ENCODE measurements at places on chromosomes 5 and 9.

GRCh38 chr5:31417512-31417911, 114.4 kb downstream of the DROSHA start:
- DNase-seq, result no peak

DNA sequence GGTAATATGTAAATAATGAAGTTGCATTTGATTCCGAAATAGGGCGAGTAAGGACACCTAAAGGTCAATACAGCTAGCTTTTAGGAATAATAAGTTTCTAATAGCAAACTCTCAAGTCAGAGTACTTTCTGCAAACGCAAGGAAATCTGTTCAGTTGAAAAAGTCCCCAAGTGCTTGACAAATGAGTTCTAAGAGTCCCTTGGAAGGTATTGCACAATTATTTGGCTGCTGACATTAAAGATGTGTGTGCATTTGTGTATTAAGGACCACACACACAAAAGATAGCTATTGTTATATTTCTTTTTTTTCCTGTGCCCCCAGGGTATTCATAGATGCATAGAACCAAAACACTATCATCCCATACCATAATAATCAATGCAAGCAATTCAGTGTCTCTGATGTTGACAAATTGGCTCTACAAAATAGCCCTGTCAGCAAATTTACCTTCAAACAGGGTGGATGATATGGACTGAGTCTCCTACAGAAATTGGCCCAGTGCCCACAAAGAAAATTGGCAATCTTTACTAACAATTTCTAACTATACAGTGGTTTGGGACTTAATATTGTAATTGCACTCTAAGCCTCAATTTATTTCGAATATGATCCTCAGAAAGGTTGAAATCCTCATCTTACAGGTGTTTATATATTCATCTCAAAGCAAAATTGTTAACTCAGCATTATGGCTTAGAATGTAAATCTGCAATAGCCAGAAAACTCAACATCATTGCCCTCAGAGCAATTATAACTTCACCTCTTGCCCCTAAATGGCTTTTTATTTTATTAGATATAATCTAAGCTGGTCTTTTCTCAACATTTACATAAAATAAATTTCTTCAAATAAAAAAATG, 827.2 kb downstream of the MAT2B start:
- DNase-seq, result no peak

DNA sequence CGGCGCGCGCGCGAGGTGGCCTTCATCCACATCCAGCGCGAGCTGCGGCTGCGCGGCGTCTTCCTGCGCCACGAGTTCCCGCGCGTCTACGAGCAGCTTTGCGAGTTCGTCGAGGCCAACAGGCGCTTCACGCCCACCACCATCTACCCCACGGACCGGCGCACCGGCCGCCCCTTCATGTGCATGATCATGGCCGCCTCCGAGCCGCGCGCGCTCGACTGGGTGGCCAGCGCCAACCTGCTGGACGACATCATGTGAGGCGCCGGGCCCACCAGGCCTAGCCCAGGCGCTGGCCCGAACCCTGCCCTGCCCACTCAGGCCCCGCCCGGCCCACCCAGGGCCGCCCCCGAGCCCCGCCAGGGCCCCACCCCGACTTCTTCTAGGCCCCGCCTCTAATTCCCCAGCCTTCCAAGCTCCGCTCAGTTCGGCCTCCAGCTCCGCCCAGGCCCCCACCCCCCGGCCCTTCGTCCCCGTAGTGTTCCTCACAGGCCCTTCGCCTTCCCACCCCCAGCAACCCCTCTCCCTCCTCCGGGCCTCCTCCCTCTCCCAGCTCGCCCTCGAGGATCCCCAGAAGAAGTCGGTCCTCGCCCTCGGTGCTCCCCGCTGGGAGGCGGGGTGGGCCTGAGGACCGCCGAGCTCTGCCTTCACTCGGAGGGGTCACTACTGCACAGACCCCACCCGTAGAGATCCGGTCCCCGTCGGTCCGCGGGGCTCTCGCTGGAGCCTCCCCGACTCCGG, 2.0 kb upstream of the PHPT1 start:
- peak; percentile 87 for DNase-seq

- peak; percentile 61 for DNase-seq
Measured at GRCh38 chr9:26326563-26326962, 566.0 kb downstream of the CAAP1 start.

DNA sequence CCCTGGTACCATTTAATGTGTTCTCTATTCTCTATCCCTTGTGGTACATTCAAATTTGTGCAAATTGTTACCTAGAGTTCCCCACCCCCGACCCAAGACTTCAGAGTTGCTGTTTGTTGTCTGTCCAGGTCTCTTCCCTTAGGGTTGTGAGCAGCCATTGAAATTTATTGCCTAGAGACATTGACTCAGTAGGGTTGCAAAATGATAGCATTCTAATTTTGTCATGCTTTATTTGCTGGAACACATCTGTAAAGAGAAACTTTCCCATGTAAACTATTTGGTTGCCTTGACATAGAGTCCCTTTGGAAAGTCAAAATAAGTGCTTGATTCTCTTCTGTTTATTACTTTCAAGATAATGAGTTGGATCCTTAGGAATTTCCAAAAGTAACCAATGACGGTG, 91.7 kb upstream of the KLF9 start:
- DNase-seq, result no peak

DNA sequence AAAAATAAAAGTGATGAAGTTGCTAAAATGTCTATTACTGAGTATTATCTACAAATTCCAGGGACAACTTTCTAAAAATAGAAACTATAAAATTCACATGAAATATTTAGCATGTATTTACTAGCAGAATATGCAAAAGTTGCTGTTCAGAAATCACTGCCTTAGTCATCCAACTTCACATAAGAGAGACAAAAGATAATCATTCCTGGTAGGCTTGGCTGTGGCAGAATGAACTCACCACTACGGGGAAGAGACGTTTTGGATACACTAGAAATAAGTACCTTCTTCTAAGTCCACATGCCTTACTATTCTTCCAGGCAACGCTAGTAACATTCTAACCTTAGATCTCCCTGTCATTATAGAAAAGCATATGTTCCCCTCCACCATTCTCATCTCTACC, 272.2 kb downstream of the BNC2 start:
- no peak for DNase-seq

- DNase-seq, result no peak
Measured at GRCh38 chr5:135662061-135662481, 83.3 kb upstream of the CXCL14 start.

DNA sequence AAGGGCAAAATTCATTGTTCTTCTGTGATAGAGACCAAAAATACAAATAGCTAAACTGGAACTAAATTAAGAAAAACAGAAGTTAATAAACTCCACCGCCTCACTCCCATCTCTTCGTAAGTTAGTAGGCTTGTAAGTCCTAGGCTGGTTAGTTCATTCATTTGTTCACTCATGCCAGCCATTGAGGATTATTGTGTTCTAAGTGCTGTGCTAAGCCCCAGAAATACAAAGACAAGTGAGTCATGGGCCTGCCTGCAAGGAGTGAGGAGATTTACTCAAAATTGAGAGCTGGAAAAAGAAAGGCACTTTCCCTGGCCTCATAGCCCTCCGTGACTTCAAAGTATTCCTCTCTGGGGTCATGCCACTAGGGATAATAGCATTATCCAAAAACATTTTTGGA, 8.5 kb downstream of the DOCK8 start:
- no peak for DNase-seq

- DNase-seq, result no peak
Measured at GRCh38 chr5:5178136-5178535, 38.0 kb downstream of the ADAMTS16 start.

DNA sequence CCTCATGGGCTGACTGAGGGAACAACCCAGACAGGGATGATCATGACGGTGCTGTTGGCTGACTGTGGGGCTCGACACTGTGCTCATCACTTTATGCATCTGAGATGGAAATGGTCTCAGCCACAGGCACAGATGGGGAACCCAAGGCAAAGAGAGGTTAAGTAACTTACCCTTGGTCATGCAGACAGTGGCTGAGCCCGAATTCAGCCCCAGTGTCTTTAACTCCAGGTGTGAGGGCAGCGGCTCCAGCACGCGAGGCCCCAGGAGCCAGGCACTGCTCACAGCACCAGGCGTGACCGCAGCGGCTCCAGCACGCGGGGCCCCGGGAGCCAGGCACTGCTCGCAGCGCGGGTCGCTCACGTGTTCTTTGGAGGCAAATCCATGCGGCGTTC, 45.3 kb upstream of the FCN1 start:
- peak; percentile 11 for DNase-seq

DNA sequence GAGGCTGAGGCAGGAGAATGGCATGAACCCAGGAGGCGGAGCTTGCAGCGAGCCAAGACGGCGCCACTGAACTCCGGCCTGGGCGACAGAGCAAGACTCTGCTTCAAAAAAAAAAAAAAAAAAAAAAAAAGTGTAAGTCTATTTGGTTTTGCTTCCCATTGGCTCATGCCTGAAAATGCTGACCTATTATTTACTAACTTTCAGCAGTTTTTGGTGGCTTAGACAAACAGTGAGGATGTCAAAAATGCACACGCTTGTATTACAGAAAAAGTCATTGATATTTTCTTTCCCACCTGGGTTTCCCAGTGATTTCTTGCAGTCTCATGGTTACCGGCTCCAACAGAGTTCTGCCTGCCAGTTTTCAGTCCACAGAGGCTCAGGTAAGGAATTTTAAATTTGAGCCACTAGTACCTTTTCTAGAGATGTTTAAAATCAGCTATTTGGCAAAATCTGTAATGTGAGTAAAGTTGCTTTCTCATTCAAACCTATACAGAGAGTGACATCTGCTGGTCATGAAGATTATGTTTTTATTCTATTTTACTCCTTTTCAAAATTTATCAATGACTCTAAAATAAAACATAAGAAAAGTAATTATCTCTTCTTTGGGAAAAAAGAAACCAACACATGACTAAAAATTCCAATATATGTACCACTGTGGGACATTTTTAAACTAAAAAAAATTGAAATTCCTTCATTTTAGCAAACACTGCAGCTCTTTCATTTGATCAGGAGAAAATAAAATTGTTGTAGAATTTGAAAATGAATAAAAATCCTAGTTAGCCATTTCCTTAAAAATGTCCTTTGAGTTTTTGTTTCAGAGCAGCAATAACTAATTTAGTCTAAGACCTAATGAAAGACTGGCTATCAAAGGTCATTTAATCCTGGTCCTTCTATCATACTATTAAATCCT, 8.8 kb downstream of the FAM200C start:
- no peak for DNase-seq

- DNase-seq, result no peak
Measured at GRCh38 chr9:99628285-99628684, 193.4 kb upstream of the NR4A3 start.

GRCh38 chr5:93622240-93622885, 39.3 kb downstream of the NR2F1 start:
- no peak for DNase-seq

DNA sequence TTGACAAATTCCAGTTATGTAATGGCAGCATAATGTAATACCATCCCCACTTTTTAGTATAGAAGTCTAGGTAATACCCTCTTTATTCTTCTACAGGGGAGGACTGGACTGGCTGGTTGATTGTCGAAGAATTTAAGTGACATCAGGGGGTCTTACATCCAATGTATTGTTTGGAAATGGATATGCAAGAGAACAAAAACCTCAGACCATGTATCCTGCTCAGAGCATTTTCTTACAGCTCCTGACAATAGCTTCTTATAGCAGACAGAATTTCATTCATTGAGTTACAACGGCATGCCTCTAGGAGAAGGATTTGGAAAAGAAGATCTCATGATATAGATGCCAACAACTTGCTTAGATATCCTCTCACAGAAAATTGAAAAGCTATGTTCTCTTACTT, 2032.3 kb downstream of the EFNA5 start:
- no peak for DNase-seq

- DNase-seq, result no peak
Measured at GRCh38 chr5:43073597-43074546, 33.8 kb upstream of the ANXA2R start.

DNA sequence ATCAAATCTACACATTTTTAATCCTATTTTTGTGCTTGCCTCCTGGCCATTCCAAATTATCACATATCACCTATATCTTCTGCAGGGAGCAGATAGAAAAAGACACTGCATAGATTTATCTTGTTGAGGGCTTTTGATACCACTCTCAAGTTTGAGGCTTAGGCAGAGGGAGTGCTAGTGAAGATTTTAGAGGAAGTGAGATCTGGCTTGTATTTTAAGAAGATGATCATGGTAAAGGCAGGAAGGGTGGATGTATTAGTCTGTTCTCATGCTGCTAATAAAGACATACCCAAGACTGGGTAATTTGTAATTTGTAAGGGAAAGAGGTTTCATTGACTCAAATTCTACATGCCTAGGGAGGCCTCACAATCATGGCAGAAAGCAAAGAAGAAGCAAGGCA, 220.9 kb upstream of the TUT7 start:
- DNase-seq, result no peak

DNA sequence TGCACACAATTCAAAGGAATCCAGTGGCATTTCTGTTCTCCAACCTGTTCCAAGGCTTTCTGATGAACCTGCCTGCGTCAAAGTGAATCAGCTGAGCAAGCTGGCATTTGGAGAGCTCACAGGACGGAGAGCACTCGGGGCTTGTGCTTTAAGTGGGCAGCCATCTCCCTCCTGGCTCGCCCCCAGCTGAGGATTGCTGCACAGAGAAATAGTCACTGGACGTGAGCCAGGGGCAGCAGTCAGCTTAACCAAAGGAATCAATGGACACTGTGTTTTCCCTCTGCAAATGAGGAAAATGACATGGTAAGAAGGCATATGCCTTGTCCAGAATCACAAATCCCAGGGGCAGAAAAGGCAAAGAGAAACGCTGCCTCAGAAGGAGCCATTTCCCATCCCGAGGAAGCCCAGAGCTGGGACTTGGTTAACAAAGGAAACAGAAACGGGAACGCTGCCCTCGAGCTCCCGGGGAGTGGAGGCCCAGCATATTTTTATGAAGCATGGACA, 299.4 kb downstream of the ZSWIM6 start:
- DNase-seq, result peak; percentile 76

GRCh38 chr9:109295221-109296130, 25.4 kb downstream of the EPB41L4B start:
- DNase-seq, result no peak

- no peak for DNase-seq
Measured at GRCh38 chr9:109117856-109118807, 1.6 kb downstream of the TMEM245 start.

GRCh38 chr9:16406526-16407225, 463.8 kb downstream of the BNC2 start:
- no peak for DNase-seq

DNA sequence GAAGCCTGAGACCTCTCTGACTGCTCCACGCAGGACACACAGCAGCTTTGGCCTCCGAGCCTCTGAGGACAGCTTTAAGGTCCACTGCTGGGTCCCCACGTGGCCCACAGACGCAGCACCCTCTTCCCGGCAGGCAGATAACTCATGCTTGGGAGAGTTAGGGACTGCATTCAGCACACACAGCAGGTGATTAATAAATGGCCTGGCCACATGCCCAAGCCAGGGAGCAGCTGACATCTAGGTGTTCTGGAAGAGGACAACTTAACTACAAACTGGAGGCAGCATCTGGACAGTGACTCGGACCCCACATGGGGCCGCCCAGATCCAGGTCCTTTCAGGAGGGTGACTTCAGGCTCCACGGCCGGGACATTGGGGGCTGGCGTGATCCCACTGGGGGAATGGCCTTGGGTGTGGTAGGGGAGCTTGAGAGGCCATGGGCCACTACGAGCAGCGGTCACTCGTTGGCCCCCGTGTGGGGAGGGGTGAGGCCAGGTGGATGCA, 11.3 kb downstream of the NINJ1 start:
- peak; percentile 26 for DNase-seq
